ENCODE measurements at places on chromosomes 7 and 10. TPM values are rescaled to one million over a fixed set of nuclear protein-coding genes. Genes with fewer than 3 reads are reported as not detected.

PCDH15 gene
- not detected for total RNA-seq

HGF gene
- total RNA-seq: not detected

- no peak for DNase-seq
Observed at GRCh38 chr10:54613162-54613561, 187.9 kb downstream of the PCDH15 start.

DNA sequence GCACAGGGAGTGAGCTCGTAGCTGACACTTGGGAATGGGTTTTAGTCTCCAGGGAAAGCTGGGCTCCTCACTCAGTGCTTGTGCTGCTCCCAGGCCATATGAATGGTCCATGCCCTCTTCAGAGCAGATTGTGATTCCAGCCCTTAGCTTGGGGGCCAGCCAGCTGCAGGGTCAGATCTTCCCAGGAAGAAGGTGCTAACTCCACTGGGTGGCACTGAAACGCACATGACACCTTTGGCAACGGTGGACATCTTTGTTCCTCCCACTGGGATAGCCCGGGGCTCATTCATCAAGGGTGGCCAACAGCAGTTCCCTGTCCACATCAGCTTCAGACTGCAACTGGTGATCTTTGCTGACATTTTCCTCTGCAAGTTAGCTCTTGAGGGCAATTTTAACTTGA, 129.2 kb downstream of the DYNC2I1 start:
- no peak for DNase-seq

GRCh38 chr7:126776498-126776897, 476.2 kb downstream of the GRM8 start:
- DNase-seq: no peak

GRCh38 chr7:29320577-29320976, 126.0 kb downstream of the CHN2 start:
- DNase-seq: no peak

GRCh38 chr7:104363355-104363754, 35.0 kb downstream of the LHFPL3 start:
- no peak for DNase-seq

DNA sequence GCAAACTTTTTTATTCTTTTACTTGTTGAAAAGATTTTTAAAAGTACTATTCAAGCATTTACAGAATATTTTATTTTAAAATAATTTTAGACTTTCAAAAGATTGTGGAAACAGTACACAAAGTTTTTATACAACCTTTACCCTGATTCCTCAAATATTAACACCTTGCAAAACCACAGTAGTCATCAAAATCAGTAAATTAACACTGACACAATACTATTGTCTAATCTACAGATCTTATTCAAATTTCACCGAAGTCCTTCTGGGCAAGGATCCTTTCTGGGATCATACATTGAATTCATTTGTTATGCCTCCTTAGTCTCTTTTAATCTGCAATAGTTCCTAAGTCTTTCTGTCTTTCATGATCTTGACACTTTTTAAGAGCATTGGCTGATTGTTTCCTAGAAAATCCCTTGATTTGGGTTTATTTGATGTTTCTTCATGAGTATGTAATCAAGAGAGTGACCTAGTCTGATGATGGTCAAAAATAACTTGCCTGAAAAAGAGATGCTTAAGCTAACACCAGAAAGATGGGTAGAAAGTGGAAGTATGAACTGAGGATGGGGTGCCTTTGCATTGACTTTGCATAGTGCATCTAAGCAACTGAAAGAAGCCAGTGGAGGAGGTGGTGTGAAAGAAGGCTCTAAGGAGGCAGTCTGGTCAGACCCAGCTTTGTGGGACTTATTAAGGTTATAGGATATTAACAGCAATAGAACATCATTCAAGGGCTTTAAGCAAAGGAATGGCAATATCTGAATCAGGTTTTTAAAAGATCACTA, 9.7 kb downstream of the STAMBPL1 start:
- DNase-seq: no peak

Data from HT1080 (cell line).